NCI-H524 (cell line): ENCODE measurements at places on chromosomes 2 and 18.

GRCh38 chr2:208867374-208867773, 460.8 kb downstream of the PTH2R start:
- no peak for DNase-seq

DNA sequence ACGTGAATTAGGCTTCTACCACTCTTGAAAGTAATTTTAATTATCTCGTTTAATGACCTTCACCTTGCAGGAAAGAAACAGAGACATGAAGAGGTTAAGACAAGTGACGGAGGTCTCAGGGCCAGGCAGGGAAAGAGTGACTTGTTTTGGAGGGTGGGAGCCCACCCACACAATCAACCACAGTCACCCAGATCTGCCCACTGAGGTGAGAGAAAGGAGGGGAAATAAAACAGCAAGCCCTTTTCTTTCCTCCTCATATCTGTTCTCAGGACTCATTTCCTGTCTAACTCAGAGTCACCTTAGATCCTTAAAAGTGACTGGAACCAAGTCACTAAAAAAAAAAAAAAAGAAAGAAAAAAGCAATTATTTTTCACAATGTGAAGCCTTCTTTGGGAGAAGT, 26.8 kb downstream of the ATP8B1 start:
- DNase-seq = no peak

- DNase-seq = no peak
Measured at GRCh38 chr18:10417664-10418063, 36.8 kb upstream of the APCDD1 start.

DNA sequence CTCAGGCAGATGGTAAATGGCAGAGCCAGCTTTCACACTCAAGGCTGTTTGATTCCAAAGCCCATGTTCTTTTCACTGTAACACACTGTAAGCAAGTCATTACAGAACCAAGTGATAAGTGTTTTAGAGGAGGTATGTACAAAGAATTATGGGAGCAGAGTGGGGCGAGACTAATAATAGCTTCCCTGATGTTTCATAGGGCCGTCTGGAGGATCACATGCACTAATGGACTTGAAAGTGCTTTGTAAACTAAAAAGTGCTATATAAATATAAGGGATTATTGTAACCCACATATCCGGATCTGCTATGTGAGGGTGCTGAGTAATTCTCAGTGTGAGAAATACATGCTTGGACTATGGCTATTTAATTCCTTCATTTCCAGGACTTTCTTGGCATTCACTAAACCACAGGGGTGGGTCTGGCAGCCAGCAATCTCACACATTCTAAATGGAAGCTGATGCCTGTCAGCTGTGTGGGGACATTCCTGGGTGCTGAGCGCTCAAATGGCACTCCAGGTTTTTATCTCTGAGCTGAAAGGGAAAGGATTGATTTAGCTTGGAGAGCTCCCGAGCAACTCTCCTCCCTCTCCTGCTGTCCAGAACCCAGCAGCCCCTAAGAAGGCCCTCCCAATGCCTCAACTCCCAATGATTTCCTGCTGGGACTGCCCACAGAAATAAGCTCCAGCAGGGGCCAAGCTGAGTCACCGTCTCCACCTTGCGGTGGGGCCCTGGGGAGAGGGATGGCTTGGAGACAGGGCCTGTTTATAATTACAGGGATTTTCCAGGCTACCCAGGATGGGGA, 222.8 kb downstream of the SOX11 start:
- DNase-seq = peak; percentile 66

GRCh38 chr2:104854498-104855220, 744 bp downstream of the POU3F3 start:
- no peak for DNase-seq

- peak; percentile 78 for DNase-seq
Measured at GRCh38 chr2:53519918-53520841, 247.4 kb upstream of the CHAC2 start.

DNA sequence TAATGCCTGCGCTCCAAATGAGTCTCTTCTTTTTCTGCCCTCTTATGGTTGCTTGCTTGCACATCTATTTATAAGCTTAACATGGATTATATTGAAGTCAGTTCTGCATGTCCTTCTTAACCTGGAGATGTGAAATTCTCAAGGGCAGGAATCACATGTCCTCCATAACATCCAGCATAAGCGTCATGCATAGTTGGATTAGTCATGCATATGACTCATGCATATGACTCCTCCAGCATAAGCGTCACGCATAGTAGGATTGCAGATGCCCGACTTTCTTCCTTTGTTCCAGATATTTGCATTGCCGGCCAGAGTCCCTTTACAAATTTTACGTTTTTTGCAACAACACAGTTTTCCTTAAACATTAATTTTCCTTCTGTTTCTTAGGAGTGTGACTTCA, 308.6 kb downstream of the TGIF1 start:
- no peak for DNase-seq

DNA sequence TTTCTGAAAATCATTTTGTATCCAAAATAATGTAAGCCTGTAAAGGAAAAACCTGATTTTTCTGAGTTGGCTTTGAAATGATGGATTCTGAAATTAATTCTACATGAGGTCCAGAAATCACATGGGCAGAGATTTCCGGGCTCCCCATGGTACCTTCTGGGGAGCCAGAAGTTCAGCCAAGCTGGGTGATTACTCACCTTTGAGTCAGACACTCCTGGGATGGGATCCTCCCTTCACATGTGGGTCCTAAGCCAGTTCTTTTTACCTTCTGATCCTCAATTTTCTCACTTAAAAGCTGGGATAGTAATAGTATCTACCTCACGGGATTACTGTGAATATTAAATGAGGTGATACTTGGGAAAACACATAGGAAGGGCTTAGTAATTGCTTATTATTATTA, 179.8 kb upstream of the EPAS1 start:
- no peak for DNase-seq

- no peak for DNase-seq
Measured at GRCh38 chr2:62928015-62928414, 122.6 kb upstream of the OTX1 start.

DNA sequence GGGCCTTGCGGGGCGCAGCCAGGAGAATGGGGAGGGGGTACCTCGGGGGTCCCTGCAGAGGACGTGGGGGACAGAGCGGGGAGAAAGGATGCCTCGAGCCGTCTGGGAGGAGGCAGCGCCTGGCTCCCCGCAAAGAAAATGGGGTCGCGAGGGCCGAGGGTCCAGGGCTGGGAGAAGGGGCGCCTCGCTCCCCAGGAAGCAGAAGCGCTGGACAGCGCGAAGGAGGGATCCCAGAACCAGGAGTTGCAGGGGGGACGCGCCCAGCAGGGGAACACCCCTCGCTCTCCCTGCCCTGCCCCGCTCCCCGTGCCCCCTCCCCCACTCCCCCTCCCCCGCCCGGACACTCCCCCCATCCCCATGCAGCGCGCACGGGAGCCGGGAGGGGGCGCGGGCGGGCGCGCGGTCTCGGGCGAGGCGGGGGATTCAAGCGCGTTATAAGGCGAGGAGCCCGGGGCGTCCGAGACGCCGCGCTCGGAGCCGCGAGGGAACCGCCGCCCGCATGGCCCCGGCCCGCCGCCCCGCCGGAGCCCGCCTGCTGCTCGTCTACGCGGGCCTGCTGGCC, at the start of gene ERFE:
ERFE (plus strand) TSS at position 462 of the 562 bp plus-strand sequence; CDS start at position 500, 38 bp downstream.
- DNase-seq = peak; percentile 47

GRCh38 chr2:207128867-207129266, 36.9 kb downstream of the KLF7 start:
- DNase-seq = no peak

- no peak for DNase-seq
Measured at GRCh38 chr2:54675738-54676137, 47.7 kb upstream of the EML6 start.

DNA sequence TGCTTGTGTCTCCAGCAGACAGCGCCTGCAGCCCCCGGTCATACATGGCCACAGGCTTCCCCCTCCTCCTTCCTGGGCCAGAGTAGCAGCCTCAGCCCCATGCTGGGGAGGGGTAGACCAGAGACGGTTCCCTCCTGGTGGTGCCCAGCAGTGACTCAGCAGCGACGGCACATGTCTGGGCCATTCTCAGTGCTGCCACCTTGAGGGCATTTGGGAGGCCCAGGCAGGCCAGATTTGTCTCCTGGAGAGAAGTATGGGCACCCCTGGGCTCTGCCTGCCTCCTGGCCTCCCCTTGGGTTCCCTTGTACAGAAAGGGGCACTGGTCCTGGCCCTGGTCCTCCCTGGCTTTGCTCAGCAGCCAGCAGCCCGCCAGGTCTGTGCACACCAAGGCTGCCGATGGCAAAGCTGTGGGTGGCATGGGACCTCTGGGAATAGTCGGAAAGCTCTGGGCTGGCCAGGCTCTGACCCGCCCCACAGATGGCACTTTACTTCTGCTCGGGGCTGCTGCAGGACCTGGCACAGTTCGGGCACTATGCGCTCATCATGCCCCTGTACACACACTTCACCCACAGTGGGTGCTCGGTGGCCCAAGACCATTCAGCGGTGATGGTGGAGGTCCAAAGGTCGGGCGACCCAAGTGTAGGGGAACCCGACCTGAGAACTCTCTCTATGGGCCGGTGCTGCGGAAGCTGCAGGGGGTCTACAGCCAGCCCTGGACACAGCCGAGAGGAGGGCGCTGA, 11.4 kb upstream of the ALPI start:
- peak; percentile 20 for DNase-seq

DNA sequence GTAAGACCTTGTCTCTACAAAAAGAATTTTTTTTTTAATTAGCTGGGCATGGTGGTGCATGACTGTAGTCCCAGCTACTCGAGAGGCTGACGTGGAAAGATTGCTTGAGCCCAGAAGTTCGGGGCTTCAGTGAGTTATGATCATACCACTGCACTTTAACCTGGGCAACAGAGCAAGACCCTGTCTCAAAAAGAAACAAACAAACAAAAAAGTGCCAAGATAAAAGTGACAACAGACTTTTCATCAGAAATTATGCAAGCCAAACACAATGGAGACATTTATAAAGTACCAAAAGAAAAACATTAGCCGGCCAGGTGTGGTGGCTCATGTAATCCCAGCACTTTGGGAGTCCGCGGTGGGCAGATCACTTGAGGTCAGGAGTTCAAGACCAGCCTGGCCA, 26.7 kb downstream of the HADHA start:
- no peak for DNase-seq

- DNase-seq = no peak
Measured at GRCh38 chr2:39567507-39567906, 98.2 kb upstream of the TMEM178A start.

DNA sequence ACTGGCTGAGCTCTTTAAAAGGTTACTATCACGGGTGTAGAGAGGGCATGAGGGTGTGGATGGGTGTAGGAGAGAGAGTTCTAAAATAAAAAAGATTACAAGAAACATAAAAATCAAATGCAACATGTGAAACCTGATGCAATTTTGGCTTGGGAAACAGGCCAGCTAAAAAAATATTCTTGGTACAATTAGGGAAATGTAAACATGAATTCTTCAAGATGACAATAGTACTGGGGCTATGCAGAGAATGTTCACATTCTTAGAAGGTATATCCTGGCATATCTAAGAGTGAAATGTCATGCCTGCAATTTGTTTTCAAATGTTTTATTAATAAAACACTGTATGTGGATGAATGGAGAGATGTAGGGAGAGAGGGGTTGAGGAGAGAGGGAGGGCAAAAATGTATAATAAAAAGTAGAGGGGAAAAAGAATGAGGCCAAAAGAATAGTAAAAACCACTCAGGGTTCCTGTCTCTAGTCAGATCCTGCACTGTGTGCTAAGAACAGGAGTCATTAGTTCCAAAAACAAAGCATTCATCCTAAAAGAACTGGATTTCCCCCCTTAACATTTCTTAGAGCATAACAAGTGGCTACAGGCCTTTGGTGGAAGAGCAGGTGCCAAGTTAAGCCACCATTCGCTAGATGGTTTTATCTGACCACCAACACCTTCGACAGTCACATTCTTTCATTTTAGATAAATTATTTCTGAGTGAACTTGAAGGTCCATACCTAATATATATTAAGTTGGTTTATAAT, 77.3 kb downstream of the LPIN2 start:
- DNase-seq = no peak
